NCI-H446 (cell line): ENCODE measurements at places on chromosomes 3 and 15.

DNA sequence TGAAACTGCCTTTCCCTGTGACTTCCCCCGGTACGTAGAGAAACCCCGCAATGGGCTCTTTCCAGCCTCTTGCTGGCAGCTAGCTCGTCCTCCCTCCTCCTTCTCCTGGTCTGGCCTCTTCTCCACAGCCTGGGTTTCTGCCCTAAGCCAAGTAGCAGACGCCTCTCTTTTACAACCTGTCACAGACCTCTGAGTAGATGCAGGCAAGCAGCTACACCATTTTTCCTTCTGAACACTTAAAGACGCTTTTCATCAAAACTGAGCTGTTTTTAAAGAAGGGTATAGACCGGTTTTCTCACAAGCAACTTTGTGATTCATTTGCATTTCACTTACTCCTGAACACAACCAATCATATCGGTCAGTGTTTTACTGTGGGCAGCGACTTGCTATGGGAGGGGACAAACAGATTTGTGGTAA is 32.0 kb downstream of the ADAMTSL3 start:
- DNase-seq: no peak

DNA sequence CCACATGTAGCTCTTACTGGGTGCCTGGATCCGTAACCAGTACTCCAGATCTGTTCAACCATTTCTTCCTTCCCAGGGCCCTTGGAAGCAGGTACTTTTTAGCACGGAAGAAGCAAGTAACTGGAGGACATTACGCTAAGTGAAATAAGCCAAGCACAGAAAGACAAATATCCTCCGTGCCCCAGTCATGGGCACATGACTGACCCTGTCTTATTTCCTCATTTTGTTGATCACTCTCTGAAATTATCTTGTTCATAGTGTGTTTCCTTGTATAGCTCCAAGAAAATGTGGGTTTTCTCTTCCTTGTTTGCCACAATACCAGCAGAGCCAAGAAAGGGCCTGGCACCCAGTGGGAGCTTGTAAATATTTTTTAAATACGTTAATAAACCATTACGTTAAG is 32.2 kb upstream of the MTMR14 start:
- DNase-seq: no peak

DNA sequence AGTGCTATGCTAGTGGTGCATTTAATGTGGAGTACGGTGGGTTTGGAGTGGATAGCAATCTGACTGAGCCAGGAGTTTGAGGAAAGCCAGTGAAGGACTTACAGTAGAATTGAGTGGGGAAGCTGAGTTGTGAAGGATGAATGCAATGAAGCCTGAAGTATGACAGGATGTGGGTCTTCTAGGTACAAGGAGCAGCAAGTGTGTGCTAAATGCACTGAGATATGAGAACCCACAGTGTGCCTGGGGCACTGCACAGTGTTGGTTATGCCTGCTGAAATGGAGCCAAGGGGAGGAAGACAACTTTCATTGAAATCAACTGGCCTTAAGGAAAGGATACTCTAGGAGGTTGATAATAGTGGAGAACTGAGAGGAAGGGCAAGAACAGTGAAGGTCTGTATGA is 105.5 kb upstream of the MRPL3 start:
- no peak for DNase-seq

DNA sequence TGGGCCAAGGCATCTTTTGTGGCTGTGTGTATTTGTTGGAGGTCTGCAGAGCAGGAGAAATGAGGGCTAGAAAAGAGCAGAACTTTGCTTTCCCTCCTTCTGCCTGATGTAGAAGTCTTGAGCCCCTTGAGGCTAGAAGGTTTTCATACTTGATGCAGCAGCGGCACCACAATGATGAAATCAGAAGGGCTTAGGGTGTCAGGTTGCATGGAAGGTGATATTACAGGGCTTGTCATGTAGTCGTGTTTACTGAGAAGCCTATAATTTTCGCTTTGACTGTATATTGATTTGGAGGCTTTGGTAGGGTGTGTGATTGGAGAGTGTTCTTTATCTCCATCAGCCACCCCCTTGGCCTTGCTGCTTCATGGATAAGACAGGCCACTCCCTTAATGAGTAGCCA is 339.8 kb downstream of the THSD4 start:
- no peak for DNase-seq

DNA sequence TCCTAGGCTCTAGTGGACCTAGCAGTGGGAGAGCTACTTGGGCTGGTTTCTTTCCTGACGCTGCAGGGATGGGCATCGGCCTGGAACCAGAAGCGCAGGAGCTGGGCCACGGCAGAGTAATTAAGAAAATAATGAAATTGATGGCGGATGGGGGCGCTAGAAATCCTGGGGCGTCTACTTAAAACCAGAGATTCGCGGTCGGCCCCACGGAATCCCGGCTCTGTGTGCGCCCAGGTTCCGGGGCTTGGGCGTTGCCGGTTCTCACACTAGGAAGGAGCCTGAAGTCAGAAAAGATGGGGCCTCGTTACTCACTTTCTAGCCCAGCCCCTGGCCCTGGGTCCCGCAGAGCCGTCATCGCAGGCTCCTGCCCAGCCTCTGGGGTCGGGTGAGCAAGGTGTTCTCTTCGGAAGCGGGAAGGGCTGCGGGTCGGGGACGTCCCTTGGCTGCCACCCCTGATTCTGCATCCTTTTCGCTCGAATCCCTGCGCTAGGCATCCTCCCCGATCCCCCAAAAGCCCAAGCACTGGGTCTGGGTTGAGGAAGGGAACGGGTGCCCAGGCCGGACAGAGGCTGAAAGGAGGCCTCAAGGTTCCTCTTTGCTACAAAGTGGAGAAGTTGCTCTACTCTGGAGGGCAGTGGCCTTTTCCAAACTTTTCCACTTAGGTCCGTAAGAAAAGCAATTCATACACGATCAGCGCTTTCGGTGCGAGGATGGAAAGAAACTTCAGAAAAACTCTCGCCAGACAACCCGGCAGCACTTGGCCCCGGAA is 6.1 kb downstream of the SOX14 start:
- DNase-seq: no peak

DNA sequence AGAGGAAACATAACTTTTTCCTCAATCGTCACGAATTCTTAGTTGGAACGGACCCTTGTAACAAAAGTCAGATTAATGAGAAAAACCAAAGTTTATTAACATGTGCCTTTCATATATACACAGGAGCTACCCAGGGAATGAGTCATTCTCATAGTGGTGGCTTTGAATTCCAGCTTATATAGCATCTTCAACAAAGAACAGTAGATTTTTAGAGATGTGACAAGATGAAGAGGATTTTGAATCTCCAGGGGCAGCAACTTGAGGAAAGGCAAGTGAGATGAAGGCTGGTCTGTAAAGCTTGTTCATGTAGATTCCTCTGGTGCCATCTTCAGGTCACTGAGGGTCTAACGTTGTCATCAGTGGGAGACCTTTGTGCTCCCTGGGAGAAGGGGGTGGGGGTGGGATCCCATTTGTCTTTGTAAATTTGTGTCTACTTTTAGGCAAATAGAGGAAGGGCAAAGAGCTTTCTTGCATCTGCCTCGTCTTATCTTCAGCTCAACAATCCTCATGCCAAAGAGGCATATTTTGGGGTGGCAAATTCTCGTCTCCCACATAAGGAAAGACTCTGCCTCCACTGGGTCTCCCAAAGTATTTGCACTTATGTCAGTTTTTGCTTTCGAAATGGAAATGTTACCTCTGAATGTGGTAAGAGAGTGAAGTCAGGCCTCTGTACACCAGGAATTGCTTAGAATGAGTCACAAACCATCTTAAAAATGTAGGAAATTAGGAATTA is 29.5 kb downstream of the CLEC3B start:
- DNase-seq: peak; percentile 10

DNA sequence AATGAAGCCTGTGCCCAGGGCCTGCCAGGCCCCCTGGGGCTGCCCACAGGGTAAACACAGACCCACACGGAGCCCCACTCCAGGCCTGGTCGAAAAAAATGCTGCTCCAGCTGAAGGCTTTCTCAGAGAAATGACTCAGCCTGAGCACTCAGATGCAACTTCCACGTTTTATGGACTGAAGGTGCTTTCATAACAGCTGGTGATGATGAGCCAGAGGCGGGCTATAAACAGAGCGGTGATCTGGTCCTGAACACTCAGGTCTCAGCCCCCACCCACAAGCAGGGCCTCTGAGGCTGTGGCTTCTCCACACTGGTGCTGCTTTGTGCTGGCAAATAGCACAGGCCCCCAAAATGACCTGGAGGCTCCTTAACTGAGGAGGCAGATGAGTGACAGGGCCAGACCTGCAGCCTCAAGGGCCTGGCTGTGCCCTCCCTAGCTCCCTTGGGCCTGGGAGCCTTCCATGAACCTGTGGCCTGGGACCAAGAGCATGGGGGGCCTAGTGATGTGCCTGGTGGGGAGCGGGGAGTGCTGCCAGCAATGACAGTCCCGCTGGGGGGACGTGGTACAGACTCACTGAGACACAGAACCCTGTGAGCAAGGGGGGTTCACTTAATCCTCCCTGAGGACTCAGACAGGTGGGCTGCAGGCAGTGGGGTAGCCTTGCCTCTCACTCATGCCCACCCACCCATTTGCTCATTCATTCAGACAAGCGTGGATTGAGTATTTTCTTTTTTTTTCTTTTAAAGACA is 23.0 kb upstream of the FURIN start:
- DNase-seq: peak; percentile 31

DNA sequence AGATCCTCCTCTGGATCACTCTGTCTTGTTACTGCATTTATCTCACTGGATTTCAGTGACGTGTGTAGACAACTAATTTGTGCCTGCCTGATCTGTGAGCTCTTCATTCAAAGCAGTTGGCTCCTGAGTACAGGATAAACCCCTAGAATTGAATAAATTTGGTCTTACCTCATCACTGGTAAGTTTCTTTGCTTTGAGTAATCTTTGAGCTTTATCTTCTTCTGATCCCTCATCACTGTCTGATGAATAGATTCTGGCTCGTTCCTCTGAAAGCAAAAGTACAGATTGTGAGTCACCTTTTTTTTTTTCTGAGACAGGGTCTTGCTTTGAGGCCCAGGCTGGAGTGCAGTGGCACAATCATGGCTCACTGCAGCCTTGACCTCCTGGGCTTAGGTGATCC is 24.5 kb downstream of the LEO1 start:
- no peak for DNase-seq

DNA sequence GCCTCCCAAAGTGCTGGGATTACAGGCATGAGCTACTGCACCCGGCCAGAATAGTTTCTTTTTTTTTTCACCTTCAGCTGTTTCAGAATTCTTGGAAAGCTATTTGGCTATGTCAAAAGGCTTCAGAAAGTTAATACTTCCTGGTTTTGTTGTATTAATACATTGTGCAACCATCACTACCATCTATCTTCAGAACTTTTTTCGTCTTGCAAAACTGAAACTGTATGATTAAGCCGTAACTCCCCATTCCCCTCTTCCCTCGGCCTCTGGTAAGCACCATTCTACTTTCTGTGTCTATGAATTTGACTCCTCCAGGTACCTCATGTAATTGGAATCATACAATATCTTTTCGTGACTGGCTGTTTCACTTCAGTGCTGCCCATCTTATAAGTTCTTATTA is 5.2 kb upstream of the NOX5 start:
- DNase-seq: no peak

DNA sequence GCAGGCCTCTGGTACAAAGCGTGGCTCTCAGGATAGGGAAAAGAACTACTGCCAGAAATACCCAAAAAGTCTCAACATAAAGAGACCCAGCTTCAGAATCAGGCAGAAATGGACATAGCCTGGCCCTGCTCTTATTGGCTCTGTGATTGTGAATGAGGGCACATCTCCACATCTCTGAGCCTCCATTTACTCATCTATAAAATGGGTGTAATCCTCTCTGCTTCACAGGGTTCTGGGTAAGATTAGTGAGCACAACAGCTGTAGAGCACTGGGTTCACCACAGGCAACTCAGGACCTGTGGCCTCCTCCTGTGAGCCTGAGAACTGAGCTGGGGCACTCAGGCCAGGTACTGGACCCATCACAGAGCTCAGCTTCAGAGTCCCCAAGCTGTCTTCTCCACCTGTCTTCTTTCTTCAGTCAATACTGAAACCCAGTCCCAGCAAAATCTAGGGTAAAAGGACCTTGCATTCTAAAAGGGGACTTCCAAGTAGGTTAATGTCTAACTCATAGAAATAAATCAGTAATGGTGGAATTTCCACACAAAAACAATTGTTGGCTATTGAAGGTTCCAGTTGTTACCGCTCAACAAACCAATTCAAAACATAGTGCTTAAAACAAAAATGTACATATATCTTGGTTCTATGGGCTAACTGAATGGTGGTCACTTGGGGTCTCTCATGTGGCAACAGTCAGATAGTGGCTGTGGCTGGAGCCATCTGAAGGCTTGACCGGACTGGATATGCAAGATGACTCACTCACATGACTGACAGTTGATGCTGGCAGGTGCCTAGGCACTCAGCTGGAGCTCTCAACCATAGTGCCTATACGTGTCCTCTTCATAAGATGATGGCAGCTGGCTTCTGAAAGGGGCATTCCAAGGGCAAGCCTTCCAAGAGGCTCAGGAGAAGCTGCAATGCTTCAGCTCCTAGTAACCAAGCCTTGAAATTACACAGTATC is 47.3 kb downstream of the TRIM42 start:
- no peak for DNase-seq

GRCh38 chr3:52763466-52763865 is 7.3 kb downstream of the NEK4 start:
- no peak for DNase-seq

- DNase-seq: no peak
These were observed 50.0 kb upstream of the ARHGEF26 start for GRCh38 chr3:154071146-154071545.

GRCh38 chr15:39556461-39556860 is 24.4 kb upstream of the THBS1 start:
- DNase-seq: peak; percentile 8

GRCh38 chr3:9098716-9099675 is 135.7 kb upstream of the RAD18 start:
- DNase-seq: no peak
